NCI-H1930 (cell line): ENCODE measurements at places on chromosomes 2 and 18.

GRCh38 chr2:68658266-68658665 lies 14.9 kb downstream of the PROKR1 start:
- DNase-seq = no peak

DNA sequence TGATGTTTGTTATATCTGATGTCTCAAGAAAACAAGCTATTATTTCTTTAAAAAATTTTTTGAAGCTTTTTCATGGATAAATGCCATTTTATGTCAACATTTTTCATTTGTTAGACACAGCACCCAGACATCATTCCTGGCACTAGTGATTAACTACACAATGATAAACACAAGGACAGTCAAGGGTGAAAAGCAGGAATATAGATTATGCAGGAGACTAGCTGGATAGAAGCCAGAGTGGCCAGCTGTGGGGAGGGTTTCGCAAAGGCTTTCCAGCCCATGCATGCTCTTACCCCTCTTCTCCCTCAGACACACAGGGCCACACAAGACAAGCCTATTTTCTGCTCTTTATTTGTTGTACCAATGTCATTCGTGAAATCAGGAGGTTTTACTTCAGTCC lies 127.1 kb upstream of the TTC39C start:
- no peak for DNase-seq

GRCh38 chr2:207996848-207997247 lies 28.5 kb downstream of the PLEKHM3 start:
- no peak for DNase-seq

DNA sequence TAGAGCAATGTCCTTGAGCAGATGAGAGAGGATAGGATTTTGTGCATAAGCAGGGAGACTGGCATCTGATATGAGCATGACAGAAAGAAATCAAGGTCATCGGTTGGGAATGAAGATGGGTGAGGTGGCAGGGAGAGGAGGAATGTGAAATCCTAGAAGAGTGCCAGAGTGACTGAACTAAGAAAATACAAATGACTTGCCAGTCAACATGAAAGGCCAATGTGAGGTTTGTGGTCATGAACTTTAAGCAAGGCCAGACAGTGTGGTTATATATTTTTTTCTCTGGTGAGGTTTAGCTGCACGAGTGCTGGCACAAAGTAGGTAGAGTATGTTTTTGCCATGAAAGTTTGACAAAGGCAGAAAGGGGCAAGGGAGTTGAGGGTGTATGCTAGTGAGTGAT lies 21.2 kb downstream of the QPCT start:
- DNase-seq = no peak

DNA sequence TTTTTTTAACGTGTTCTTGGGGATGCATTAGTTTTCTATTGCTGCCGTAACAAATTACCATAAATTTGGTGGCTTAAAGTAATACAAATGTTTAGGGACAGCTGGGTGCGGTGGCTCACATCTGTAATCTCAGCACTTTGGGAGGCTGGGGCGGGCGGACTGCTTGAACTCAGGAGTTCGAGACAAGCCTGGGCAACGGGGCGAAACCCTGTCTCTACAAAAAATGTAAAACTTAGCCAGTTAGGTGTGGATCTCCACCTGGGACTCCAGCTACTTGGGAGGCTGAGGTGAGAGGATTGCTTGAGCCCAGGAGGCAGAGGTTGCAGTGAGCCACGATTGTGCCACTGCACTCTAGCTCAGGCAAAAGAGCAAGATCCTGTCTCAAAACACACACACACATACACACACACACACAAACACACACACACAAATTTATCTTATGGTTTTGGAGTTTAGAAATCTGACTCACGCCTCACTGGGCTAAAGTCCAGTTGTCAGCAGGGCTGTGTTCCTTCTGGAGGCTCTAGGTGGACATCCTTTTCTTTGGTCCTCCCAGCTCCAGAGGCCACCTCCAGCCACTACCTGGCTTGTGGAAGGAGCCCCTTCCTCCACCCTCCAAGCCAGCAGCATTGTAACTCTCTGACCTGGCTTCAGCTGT lies 76.1 kb downstream of the SEPTIN10 start:
- DNase-seq = no peak

GRCh38 chr2:182593394-182593975 lies 122.6 kb upstream of the DNAJC10 start:
- no peak for DNase-seq
